Effector memory CD4-positive, alpha-beta T cell (primary cell): ENCODE measurements at places on chromosomes 3 and 15.

DNA sequence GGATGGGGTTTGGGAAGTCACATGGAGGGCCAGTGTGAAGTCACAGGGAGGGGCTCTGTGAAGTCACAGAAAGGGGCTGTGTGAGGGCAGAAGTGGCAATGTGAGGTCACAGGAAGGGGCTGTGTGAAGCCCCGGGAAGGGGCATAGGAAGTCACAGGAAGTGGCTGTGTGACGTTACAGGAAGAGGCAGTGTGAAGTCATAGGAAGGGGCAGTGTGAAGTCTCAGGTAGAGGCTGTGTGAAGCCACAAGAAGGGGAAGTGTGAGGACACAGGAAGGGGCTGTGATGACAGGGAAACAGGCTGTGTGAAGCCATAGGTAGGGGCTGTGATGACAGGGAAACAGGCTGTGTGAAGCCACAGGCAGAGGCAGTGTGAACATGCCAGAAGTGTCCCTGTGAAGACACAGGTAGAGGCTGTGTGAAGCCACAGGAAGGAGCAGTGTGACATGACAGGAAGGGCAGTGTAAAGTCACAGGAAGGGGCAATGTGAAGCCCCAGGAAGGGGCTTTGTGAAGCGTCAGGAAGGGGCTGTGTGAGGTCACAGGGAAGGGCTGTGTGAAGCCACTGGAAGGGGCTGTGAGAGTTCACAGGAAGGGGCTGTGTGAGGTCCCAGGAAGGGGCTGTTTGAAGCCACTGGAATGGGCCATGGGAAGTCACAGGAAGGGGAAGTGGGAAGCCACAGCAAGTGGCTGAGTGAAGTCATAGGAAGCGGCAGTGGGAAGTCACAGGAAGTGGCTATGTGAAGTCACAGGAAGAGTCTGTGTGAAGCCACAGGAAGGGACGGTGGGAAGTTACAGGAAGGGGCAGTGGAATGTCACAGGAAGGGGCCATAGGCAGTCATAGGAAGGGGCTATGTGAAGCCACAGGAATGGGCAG is 37.1 kb downstream of the GASK1A start:
- no peak for DNase-seq

DNA sequence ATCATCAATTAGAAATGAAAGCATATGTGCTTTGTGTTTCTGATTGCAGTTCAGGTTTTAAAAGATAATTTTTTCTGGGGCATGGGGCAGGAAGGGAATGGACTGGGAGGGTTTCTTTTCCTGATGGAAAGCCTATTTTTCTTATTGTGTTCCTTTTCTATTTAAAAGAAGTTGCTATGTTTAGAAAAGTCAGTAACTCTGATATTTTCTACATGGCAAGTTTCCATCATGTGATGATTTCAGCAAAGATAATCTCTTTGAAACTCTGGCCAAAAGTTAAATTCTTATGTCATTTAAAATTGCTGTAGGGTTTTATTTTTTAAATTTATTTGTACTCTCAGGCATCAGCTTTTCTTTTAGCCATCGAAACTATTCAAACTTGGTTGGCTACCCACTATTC is 601.2 kb downstream of the FOXP1 start:
- DNase-seq = no peak

- no peak for DNase-seq
These were observed 26.0 kb upstream of the GNB5 start for GRCh38 chr15:52217186-52217585.

GRCh38 chr3:128922804-128923459 is 43.5 kb downstream of the ACAD9 start:
- DNase-seq = peak; percentile 16

DNA sequence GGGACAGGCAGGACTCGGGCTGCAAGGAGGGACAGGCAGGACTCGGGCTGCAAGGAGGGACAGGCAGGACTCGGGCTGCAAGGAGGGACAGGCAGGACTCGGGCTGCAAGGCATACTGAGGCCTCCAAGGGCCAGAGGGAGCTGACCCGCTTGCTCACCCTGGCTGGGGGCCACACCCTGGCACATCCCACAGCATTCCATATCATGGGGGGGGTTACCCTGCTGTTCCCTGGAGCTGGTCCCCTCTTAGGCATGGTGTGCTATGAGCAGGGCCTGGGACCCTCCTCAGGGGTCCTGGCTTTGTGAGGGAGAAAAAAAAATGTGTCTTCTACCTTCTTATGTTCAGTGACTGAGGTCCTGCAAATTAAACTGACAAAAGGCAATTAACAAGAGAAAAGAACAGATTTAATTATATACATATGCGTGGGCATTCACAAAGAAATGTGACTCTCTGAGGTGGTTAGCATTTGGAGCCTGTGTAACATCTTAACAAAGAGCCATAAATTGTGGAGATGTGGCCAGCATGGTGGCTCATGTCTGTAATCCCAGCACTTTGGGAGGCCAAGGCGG is 97.6 kb upstream of the ALDH1A3 start:
- no peak for DNase-seq

DNA sequence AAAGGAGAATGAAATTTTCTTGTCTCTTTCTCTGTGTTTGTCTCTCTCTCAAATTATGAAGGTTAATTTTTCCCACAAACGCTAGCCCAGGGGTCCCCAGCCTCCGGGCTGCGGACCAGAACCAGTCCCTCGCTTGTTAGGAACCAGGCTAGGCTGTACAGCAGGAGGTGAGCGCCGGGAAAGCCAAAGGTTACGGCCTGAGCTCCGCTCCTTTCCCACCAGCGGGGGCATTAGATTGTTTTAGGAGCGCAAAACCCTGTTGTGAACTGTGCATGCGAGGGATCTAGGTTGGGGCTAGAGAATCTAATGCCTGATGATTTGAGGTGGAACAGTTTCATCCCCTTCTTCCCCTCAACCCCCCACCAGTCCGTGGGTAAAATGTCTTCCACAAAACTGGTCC is 74.7 kb upstream of the ZNF385D start:
- no peak for DNase-seq

DNA sequence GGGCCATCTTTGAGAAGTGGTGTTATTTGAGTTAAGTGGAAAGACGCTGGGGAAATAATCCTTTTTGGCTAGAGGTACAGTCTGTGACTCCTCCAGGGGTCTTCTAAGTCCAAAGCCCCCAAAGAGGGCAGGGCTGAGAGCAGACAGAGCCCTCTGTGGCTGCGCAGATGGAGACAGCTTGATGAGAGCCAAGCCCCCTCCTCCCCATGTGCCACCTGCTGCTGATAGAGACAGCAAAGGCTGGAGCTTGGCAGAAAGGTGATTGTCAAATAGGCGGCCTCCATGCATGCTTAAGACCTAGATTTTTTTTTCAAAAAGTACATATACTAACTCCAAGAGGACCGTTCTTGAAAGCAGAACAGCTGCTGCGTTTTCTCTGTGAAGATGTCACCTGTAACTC is 72.4 kb downstream of the CRYGS start:
- DNase-seq = no peak

DNA sequence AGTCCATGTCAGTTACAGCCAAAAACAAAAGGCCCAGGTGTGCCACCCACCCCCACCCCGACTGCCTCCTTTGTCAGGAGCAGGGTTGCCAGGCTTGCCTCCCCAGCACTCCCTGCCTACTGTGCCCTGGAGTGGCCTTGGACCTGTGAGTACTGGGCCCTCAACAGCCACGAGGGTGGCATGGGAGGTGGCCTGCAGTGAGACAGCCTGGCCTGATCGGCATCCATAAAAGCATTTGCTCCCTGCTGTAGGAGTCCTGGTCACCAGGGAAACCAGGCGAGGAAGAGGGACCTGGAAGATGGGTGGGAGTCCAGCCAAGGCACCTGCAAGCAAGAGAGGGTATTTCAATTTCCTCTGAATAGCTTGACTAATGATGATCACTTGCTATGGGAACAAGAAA is 56.4 kb upstream of the KCNMB2 start:
- no peak for DNase-seq

DNA sequence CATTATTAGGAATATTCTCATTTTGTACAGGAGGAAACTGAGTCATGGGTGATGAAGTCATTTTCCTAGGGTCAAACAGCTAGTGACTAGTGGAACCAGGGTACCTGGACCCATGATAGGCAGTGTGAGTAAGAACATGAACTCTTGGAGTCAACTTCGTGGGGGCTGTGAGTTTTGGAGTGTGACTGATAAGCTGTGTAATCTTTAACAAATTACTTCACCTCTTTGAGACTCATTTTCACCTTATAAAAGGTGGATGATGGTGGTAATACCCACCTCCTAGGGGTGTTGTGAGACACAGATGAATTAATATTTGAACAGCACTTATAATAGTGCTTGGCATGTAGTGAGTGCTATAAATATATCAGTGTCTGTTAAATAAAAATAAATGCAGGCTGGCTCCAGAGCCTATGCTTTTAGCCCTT is 9.1 kb downstream of the SEMA6D start:
- DNase-seq = no peak

GRCh38 chr15:66773129-66773873 is 71.3 kb downstream of the SMAD6 start:
- no peak for DNase-seq

DNA sequence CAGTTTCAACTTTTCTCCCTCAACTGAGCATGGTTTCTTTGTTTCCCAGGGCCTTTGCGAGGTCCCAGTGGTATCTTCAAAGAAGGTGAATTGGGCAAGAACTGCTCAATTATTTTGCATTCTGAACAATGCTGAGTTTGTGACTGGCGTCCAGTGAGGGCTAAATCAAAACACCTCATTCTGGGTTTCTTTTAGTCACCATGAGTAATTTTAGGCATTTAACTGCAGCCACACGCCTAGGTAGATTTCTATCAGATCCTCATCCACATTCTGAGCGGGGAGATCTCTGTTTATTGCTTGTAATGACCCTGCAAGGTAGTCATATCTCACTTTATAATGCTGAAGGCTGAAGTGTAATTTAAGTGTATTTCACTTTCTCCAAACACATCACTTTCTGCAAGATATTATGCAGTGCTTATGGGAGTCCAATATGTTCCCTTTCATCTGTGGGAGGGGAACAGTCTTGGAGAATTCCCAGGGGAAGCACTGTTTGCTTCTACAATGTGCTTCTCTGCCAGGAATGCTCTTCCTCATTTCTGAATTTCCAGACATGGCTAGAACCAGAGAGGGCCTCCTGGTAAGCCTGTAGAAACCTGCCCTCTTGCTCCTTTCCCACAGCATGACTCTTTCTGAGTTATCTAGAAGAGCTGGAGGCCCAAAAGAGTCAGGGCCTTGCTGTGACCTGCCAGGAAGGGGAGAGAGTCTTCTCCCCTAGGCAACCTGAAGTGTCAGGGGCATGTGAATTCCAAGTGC is 91.7 kb downstream of the FRMD4B start:
- DNase-seq = no peak

DNA sequence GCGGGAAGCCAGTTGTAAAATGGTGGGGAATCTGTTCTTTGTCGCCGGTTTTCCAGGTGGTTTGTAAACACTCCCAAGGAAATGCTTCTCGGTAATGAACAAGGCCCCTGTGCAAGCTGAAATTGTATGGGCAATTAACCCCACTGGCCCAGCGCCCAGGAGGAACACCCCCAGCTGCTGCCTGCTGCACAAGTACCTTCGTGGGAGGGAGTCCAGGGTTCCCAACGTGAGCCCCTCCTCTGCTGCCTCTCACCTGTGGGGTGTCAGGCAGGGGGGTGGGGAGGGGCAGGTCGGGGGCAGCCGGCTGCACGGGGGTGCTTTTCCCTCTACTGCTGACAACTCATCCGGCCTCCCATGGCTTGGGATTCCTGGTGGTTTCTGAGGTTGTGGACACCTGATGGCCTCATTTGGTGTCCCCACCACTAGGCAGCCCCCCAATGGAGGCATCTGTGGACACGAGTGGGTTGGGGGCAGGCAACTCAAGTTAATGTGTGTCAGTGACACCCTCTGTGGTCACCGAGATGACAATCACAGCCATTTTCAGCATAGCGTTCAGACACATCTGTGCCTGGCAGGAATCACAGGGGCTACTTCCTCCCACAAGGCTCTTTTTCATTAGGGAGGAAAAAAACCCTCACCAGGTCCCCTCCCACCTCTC is 35.6 kb upstream of the PRR23E start:
- no peak for DNase-seq

DNA sequence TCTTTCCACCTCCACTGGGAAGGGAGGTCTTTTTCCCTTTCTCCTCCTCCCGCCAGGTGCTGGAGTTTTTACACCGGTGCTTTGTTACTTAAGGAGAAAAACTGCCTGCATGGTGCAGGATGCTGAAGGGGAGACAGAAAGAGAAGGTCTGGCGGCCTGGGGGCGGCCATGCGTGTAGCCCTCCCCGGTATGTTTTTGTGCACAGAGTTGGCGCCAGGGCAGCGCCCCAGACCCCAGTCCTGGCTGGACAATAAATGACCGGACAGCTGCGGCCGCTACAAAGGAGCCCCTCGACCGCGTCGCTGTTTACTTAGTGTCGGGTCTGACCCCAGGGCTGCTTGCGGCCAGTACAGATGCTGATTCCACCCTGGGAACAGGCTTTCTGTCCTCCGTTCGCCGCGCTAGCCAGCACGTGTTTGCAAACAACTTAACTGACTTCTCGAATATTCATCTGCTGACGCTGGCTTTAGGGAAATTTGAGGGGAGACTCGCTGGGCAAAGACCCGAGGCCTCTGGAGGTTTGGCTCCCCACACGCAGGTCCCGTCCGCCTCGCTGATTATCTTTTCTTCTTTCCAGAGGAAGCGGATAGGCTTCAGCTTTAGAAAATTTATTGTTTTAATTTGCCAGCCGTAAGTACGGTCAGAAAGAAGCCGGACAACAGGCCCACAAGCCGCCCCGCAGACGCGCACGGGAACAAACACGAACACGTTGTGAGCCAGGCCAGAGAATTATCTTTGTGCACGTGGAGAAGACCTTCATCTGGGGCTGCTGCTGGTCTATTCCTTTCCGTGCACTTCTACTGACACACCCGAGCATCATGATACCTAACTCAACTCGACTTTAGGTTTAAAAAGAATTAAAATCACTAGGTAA is 46.9 kb downstream of the ZIC4 start:
- no peak for DNase-seq

DNA sequence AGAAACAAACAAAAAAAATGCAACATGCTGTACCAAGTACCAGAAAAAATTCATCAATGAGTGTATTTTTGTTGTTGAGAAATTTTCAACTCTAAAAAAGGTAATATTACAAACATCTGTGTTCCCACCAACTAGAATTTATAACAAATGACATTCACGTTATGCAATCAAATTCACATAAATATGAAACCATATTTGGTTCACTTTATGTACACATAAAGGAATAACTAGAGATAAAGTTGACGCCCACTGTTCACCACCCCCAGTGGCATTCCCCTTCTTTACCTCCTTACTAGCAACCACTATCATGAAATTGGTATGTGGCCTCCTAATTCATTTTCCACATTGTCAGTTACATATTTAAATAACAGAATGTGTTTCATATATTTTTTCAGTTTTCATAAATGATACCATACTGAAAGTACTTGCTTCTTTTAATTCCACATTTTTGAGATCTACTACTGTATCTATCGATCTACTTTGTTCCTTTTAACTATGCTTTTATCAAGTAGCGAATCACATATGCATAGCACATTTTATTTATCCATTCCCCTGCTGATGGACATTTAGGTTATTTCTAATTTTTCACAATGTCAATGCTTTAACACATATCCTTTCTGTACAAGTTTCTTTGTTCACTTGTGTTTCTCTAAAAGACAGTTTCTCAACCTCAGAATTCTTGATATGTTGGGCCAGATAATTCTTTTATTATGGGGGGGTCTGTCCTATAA is 34.5 kb downstream of the TBC1D5 start:
- DNase-seq = no peak

GRCh38 chr3:24406900-24407299 is 87.8 kb downstream of the THRB start:
- no peak for DNase-seq

GRCh38 chr15:80251428-80252120 is 439 bp downstream of the CTXND1 start:
- DNase-seq = no peak
